ENCODE measurements at places on chromosomes 4 and X.

- no peak for DNase-seq
These were observed 1.4 kb upstream of the RPS6KA3 start for GRCh38 chrX:20267931-20268701.

- DNase-seq = no peak
These were observed 69.2 kb downstream of the NOCT start for GRCh38 chr4:139084804-139085093.

GRCh38 chr4:84814094-84814750 is 152.3 kb downstream of the WDFY3 start:
- no peak for DNase-seq

DNA sequence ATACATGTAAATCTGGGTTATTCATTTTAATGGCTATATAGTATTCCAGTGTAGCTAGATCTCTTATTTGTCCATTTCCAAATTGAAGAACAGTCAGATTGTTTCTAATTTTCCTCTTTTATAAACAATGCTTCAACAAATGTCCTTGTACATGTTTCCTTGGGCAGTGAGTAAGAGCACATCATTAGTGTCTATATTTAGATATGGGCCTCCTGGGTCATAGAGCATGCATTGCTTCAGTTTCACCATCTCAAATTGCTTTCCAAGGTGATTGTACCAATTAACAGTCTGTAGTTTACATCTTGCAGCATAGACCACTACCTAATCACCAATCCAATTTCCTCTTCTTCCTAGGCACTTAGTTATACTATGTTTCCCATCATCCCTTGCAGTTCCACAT is 13.4 kb downstream of the PHKA2 start:
- no peak for DNase-seq

GRCh38 chr4:152197211-152197610 is 338.7 kb downstream of the FBXW7 start:
- DNase-seq = no peak

- no peak for DNase-seq
These were observed 652 bp downstream of the COL25A1 start for GRCh38 chr4:109301651-109302360.

DNA sequence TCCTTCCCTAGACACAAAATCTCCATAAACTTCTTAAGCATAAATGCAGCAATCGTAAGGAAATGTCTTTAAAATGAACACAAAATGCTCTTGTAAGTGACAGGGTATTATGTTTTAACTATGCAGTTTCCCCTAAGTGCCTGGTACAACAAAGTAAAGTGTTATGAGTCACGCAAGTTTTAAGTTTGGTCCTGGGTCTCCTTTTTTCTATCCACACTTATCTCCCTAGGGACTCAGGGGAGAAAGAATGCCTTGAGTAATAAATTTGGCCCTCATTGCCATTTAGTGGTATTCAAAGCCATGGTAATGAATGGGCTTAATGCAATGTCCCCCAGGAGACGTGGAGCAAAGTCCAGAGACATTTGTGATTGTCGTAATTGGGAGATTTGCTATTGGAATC is 149.1 kb downstream of the MAGEB17 start:
- DNase-seq = no peak

GRCh38 chr4:153618833-153619232 is 65.2 kb upstream of the TLR2 start:
- no peak for DNase-seq

GRCh38 chr4:85747882-85748491 is 273.0 kb downstream of the ARHGAP24 start:
- DNase-seq = no peak

- no peak for DNase-seq
These were observed 8.8 kb downstream of the PPM1K start for GRCh38 chr4:88275516-88275915.

DNA sequence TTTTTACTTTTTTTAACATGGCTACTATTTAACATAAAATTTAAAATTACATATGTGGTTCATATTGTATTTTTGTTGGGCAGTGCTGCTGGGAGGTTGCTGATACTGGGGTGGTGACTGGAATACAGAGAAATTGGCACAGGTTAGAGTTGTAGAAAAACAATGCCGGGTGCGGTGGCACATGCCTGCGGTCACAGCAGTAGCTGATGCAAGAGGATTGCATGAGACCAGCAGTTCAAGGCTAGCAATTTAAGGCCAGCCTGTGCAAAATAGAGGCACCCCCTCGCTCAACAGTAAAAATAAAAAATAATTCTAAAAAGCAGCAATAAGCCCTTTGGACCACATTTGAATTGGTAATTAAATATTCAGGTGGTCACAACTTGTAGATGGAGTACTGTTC is 11.8 kb upstream of the CPE start:
- DNase-seq = no peak

GRCh38 chrX:1139185-1139500 is 73.3 kb downstream of the CRLF2 start:
- DNase-seq = no peak

- no peak for DNase-seq
These were observed 38.6 kb upstream of the AGA start for GRCh38 chr4:177480795-177481194.

DNA sequence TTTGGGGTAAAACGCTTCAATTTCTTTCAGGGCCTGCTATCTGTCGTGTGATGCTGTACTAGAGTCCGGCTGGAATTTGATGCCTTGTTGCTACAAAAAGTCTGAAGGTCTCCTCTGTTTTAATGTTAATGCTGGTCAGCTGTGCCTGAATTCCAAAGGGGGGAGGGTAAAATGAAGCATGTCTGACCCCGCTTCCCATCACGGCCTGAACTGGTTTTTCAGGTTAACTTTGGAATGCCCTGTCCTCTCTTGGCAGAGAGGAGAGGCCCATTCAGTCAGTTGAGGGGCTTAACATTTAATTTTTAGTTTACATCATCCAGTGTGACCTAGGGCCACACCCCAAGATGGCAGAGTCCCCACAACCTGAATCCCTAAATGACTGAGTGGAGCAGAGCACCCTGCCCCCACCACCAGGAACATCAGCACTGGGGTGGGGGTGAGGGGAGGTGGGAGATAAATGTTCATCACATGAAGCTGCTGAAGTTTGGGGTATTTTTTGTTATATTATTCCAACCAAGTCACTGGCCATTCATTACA is 47.9 kb upstream of the GPR78 start:
- DNase-seq = no peak

- DNase-seq = no peak
These were observed 11.8 kb downstream of the KIF4A start for GRCh38 chrX:70301716-70302115.

- DNase-seq = no peak
These were observed 112.1 kb upstream of the DDIT4L start for GRCh38 chr4:100302061-100303026.

DNA sequence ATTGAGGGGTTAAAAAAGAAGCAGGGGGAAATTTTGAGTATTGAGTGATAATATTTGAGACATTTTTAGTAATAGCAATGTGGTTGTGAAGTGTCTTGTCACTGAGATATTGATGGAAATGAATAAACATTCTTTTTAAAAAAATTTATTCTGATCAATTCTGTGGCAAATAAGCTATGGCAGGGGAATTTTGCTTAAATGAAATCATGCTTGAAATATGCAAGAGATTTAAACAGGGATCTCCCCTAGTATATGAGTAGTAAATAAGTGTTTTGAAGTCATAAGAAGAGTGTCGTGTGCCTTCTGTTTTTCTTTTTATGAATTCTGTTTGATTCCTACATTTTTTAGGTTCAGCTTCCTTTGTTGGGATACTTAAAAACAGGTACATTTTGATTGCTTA is 23.2 kb downstream of the IL15 start:
- DNase-seq = no peak

GRCh38 chr4:113677325-113677724 is 84.2 kb downstream of the CAMK2D start:
- no peak for DNase-seq

Data from activated T-helper 9 cell treated with anti-CD3 and anti-CD28 coated beads, Interleukin-2, amount 50 U/mL, for 16 hours (primary cell).